ENCODE measurements at places on chromosomes 6 and 20.

DNA sequence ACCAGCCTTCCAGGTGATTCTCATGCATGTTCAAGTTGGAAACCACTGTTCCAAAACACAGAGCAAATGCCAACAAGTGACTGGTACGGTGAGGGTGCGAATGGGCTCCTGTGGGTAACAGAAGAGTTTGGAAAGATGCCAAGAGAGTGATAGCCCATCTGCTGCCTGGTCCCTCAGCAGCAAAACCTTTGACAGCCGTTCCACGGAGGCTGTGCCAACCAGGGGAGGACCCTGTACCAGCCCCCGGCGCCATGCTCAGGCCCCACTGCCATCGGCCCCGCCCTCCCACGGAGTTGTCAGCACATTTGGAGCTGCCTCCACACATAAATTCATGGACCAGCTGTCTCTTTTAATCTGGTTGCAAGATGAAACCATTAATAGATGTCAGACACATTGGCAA is 4.4 kb upstream of the PTPRT start:
- DNase-seq = no peak

DNA sequence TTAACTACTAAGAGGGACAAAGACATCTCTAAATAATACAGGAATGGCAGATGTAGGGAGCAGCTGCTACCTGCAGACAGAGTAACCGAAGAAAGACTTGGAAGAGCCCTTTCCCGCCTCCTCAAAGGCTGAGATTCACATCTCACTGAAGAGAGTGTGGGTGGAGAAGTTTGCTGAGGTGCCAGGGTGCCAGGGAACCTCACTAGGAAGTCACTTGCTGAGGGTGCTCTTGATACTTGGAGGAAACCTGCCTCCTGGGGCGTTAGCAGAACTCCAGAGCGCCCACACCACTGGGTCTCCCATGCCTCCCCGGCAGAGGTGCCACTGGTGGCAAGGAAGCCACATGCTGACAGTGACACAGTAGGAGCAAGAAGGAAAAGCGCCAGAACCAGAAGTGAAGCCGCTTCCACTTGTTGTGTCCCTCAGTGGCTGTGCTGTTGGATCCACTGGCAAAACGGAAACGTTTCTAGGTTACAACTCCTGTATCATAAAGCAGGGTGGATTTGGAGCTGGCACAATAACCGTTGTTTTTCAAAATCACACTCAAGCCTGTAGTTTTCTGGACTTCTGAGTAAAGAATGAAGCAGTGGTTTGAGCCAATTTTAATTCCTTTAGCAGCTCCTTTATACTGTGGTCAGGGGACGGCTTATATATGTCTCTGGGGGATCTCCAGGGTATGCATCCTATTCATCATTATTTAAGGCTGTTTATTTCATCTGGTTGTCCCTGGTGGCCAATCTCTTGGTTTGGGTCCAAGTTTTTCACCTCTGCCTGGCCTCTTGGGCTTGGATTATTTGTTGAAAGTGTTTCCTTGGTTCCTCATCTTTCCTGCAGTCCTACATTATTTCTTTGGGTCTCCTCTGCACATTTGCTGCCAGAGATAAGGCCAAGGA is 64.5 kb downstream of the CDC5L start:
- no peak for DNase-seq

- no peak for DNase-seq
These were observed 192.1 kb downstream of the TMEM242 start for GRCh38 chr6:157131250-157131649.

- no peak for DNase-seq
These were observed 13.0 kb downstream of the RIPOR3 start for GRCh38 chr20:50678169-50678898.

- DNase-seq = no peak
These were observed 1.4 kb downstream of the PIM1 start for GRCh38 chr6:37171201-37171969.

- DNase-seq = no peak
These were observed 6.9 kb downstream of the RSPO4 start for GRCh38 chr20:995170-995569.

DNA sequence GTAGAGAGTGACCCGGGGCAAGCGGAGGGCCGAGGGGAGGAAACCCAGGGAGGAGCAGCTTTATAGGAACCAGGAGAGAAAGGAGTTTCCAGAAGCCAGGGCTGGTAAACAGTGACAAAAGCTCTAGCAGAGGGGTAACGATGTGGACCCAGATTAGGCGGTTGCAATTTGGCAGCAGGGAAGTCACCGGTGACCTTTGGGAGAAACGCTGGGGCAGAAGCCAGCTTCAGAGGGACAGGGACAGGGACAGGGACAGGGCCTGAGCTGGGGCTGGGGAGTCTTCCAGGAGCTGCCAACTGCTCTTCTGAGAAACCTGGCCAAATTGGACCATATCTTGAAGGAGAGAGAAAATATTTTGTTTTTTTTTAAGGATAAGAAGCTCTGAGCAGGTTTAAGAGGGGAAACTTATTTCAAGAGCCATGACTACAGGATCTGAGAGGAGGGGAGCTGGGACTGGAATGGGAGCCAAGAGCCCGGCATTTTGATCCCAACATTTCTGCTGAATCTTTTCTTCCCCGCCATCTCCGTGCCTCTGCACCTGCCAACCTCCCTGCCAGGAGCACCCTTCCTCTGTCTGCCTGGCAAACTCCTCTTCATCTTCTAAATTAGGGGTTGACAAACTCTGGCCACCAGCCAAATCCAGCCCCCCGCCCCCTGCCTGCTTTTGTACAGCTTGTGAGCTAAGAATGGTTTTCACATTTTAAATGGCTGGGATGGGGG is 22.6 kb upstream of the PREX1 start:
- DNase-seq = no peak

DNA sequence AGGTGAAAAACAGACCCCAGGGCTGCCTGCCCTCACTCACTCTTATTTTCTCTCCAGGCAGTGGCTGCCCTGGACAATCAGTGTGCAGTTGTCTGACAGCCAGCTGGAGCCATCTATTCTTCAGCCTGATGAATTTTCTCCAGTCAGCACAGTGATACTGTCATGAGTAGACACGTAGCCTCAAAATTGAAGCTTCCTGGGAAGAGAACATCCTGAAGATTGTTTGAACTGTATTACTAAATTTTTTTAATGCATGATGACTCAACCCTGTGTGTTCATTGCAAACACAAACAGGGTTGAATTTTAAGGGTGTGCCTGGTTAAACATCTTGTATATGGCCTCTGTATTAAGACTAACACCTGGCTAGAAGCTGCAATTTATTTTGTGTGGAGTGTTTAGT is 49.8 kb upstream of the STXBP5 start:
- no peak for DNase-seq

GRCh38 chr6:157452096-157452495 is 71.1 kb downstream of the ZDHHC14 start:
- DNase-seq = no peak

DNA sequence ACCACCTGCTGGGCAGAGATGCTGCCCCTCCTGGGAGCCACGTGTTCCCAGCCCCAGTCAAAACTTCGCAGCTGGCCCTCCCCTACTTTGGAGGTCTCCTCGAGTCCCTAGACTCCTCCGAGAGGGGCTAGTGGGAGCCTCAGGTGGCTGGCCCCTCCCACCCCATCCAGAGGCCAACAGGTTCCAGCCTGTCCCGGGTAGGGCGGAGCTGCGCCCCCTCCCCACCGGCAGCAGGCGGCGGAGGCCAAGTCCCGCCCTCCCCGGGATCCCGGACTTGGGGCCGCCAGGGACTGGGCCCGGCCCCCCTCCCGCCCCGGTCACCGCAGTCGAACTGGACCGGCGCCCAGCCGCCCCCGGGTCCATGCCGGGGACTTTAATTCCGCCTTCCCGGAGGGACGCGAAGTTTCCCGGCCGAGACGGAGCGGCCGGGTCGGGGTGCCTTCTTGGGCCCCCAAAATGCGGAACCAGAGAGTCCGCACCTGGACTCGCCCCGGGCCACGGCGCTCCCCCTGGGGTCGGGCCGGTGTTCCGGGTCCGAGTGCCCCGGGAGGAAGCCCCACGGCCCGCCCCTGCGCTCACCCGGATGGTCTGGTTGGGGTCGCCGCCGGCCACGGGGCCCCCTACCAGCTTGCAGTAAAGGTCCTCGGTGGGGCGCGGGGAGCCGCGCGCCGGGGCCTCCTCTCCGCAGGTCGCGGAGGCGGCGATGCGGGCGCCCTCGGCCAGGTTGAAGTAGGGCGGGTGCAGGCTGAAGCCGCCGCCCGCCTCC is 559 bp downstream of the LAMA5 start:
- DNase-seq = no peak

- no peak for DNase-seq
These were observed 5.3 kb downstream of the POPDC3 start for GRCh38 chr6:105174512-105174911.

- DNase-seq = no peak
These were observed 291.8 kb downstream of the RNGTT start for GRCh38 chr6:88671624-88672023.

DNA sequence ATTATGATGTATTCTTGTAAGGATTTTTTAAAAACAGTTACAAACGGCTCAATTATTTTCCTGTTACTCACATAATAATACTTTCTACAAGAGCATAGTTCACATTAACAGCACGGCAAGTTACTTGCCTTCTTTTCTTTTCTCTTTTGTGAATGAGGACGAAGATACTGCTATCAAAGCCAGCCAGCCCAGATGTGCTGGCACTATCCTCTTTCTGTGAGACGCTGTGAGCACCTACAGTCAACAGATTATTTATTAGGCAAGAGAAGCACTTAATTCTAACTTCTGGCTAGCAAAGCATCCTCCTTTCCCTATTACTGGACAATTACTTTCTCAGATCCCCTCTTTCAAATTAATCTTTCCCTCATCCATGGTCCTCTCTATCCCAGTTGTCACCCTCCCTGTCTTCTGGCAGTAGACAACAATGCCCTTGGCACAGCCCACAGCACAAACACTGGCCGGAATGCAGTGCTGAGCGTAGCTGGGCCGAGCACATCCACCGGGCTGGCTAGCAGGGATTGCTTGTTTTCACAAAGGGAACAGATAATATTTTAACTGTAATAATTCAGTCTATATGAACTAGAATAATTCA is 262.1 kb downstream of the FOXC1 start:
- DNase-seq = no peak

- DNase-seq = no peak
These were observed 13.9 kb downstream of the FOXO3 start for GRCh38 chr6:108574457-108575141.

DNA sequence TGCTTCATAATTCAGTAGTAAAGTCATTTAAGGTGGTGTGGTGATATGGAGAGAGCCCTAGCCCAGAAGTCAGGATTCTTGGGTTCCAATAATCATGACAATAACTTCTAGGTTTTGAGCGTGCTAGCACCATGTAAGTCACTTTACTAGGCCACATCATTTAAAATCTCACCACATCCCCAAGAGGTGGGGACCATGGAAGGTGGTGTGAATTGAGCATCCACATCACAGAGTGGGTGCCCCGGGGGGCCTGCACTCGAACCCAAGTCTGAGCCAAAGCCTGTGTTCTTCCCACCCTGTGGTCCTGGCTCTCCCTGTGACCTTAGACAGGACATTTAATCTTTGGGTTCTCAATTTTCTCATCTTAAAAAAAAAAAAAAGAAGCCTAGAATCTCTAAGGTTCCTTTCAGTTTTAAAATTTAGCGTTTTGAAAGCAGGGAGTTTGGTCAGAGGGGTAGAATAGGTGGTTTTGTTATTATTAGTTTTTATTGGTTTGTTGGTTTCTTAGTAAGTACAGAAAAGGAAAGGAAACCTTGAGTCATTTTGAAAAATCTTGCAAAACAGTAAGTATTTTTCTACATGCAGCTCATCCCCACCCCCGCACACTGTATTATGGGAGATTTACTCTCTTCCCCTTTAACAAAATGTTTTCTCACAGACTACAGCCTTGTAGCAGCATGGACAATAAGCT is 26.4 kb downstream of the ARMC2 start:
- no peak for DNase-seq

DNA sequence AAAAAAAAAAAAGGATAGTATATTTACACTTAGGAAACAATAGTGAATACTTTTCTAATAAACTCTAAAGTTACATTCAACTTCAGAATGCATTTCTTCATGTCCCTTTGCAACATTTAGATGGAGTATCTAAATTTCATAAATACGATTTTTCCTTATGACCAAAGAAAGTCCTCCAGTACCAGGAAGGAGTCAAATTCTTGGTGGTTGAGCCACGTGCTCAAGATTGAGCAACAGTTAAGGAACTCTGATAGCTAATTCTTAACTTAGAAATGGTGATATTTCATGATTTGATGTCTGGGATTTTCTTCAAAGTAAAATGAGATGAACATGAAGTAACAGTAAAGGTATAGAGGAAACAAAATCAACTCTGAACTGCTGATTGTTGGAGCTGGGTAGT is 92.7 kb downstream of the SASH1 start:
- DNase-seq = no peak

DNA sequence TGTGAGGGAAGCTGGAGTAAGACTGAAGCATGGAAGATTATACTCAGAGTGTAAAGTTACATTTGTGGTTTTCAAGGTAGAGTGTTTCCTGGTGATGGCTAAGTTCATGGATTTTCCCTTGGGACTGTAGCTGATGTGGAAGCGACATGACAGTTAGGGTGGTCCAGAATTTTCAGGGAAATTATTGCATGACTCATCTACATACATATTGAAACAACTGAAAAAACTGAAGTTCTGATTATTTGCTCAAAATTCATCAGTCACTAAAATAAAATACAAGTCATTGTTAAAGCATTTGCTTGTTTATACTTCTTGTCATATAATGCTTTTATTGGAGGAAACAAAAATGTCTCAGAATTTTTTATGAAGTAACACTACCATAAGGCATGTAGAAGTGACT is 700.0 kb downstream of the RFPL4B start:
- no peak for DNase-seq

DNA sequence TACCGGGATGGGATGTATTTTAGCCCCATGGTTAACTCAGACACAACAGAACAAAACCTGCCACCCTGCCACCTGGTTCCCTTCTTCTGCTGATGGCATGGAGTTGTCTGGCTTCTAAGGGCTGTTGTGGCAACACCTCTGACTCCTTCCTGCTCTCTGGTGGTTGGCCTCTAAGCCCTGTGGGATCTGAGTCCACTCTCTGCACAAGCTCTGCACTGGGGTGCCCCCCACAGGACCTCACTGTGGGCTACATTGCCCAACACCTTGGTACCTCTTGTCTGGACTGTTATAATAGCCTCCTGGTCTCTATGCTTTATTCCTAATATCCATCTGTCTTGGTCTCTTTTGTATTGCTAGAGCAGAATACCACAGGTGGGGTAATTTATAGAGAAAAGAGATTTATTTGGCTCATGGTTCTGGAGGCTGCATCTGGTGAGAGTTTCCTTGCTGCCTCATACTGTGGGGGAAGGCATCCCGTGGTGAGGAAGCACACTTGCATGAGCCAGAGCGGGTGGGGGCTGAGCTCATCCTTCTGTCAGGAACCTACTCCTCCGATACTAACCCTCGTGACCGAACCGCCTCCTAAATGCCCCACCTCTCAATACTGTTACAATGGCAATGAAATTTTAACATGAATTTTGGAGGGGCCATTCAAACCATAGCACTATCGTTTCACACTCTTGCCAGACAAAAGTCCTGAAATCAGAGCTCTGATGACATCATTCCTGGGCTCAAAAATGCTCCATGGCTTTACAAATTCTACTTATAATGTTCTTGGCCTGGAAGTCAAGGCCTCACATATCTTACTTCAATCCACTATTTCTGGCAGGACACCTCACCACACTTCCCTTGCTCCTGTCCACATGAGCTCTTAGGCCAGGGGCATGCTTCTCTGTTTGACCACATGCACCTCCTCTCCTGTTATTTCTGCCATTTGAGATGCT is 127.2 kb downstream of the PAX1 start:
- DNase-seq = no peak
